ENCODE measurements at places on chromosomes 1 and 21. TPM values are rescaled to one million over a fixed set of nuclear protein-coding genes. Genes with fewer than 3 reads are reported as not detected.

- H3K27me3 ChIP-seq, result peaks cover 85% of the 10 kb centered on the region
- H3K4me1 ChIP-seq, result no peaks in the 10 kb centered on the region
- DNase-seq, result no peak
Observed at GRCh38 chr1:110675060-110675791, 486 bp upstream of the KCNA3 start.

DNA sequence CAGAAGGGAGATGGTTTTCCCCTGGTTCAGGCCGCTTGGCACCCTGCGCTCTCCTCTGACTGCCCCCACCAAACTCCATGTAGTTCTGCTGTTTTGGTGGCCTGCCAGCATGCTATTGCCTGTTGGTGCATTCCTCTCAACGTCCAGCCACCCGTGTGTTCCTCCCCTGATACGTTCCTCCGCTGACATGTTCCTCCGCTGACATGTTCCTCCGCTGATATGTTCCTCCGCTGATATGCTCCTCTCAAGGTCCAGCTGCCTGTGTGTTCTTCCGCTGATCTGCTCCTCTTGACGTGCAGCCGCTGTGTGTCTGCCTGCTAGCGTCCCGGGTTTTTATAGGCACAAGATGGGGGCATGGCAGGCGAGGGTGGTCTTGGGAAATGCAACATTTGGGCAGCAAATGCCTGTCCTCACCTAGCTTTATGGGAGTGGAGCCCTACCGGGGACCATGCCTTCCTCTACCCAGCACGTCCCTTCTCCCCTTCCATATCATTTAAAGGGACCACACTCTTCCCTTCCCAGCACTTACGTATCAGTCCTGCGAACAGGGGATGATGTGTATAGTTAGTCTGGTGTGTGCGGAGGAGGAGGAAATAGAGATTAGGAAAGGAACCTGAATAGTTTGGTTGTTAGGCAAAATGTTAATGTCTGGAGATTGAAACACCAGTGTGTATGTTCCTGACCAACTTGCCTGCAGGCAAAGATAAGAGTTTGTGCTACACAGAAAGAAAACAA, 40.6 kb upstream of the PLA2G5 start:
- H3K27me3 ChIP-seq, result no peaks in the 10 kb centered on the region
- no peaks in the 10 kb centered on the region for H3K36me3 ChIP-seq
- no peaks in the 10 kb centered on the region for H3K4me1 ChIP-seq
- H3K27ac ChIP-seq, result no peak overlapping the region

- H3K4me3 ChIP-seq, result peak overlapping the region; percentile 98
- H3K27ac ChIP-seq, result peak overlapping the region; percentile 94
- DNase-seq, result peak; percentile 43
- H3K36me3 ChIP-seq, result no peaks in the 10 kb centered on the region
Observed at GRCh38 chr1:33348676-33349080, 27.8 kb upstream of the A3GALT2 start.

DNA sequence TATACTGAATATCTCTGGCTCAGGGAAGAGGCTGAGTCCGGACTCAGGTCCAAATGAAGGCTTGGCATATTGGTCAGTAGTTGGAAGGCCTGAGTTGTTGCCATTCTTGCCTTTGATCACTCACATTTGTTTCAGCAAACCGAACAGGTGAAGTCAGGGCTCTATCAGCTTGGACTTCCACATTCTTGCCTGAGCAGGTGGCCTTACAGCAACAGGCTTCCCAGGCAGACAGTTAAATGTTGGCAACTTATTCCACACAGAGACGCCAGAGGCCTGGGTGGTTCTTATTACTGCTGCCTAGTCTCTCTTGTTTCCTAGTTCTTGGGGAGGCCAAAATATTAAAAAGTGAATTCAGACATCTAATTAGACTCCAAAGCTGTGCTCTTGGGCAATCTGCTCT, 36.6 kb downstream of the XCL2 start:
- DNase-seq, result no peak

DNA sequence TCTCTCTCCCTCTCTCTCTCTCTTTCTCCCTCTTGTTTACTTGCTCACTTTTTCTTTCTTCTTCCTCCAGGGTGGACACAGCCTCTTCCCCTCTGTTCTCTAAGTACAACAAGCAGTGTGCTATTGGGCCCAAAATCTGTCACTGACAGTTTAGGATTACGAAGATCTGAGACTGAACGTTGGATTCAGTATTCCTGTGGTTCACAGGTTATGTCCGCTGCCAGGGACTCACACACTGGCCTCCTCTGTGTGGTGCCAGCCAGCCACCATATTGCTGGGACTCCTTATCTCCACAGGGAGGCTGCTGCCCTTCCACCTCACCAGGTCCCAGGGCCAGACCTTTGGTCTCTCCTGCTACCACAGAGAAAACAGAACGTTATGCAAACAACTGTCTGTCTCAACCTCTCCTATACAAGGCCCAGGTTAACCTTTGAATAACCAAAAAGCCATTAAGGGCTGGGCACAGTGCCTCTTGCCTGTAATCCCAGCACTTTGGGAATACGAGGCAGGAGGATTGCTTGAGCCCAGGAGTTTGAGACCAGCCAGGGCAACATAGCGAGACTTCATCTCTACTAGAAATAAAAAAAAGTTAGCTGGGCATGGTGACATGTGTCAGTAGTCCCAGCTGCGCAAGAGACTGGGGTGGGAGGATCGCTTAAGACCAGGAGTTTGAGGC, 171.9 kb upstream of the RAB4A start:
- no peaks in the 10 kb centered on the region for H3K36me3 ChIP-seq
- no peak overlapping the region for H3K4me3 ChIP-seq
- H3K4me1 ChIP-seq, result no peaks in the 10 kb centered on the region
- no peak for DNase-seq

IGSF9 gene
- total RNA-seq, result 4.1 TPM

UBE2U gene
- total RNA-seq, result 0.11 TPM

OR2AK2 gene
- total RNA-seq, result not detected

AKR7A3 gene
- 2.2 TPM for total RNA-seq
